Stimulated activated CD8-positive, alpha-beta memory T cell treated with anti-CD3 and anti-CD28 coated beads, Interleukin-4, amount 100 ng/mL, for 1 hour (primary cell): ENCODE measurements at places on chromosomes 1 and 21.

DNA sequence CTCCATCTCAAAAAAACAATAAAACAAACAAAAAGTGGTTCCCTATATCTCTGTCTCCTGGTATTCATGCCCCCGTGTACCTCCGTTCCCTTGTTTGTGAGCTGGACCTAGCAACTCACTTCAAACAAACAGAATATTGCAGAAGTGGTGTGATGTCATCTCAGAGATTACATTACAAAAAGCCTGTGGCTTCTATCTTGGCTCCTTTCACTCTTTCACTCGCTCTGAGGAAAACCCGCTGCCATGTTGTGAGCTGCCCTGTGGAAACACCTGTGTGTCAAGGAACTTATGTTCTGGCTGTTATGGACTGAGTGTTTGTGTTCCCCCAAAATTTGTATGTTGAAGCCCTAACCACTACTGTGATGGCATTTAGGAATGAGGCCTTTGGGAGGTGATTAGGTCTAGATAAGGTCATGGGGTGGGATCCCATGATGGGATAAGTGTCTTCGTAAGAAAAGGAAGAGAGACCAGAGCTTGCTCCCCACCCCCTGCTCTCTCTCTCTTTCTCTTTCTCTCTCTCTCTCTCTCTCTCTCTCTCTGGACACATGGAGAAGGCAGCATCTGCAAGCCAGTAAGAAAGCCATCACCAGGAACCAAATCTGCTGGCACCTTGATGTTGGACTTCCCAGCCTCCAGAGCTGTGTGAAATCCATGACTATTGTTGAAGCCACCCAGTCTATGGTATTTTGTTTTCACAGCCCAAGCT, 7.4 kb upstream of the HYI start:
- no peak for DNase-seq

DNA sequence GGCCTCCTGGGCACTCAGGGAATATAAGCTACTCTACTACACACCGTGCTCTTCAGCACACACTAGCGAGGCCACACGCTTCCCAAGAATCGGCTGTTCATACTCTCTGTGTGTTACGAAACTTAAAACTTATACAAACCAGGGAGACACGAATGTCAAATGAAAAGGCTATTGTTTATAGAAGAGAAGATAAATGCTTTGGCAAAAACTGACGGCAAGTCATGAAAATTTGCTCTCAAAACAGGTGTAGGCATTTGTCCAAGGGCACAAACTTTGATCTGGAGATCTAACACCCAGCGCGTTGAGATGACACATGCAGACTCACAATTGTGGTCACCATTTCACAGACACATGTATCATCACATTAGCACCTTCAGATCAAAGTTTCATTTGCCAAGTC, 46.1 kb downstream of the USP48 start:
- no peak for DNase-seq

DNA sequence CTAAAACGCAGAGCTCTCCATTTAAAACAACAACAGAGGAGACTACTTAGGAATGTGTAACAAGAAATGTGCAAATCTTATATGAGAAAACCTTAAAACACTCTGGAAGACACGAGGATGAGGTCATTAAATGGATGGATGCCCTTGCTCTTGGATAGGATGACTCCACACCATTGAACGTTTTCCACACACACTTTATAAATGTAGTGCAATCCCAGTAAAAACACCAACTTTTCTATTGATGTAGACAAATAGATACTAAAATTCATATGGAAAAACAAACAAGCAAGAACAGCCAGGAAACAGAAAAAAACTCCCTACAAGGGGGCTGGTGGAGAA, 18.4 kb upstream of the COL6A1 start:
- no peak for DNase-seq

GRCh38 chr1:154765970-154766369, 104.1 kb downstream of the KCNN3 start:
- DNase-seq: no peak

- no peak for DNase-seq
These were observed 1.3 kb downstream of the ZBTB7B start for GRCh38 chr1:155003766-155004351.

DNA sequence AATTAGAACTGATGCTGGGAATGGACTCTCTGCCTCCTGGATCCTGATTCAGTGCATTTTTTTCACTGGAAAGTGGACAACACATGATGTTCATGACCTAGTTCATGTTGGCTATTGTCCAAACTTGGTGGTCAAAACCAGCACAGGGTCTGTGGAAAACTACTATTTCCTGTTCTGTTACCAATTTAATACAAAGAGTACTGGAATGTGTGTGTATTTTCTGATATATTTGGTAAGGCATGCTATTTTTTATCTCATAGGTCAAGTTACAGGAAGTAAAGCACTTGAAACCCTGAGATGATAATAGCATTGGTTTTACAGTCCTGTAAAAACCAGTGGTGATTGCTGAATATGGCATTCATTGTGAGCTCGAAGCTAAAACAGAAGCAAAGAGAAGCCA, 89.9 kb downstream of the SGIP1 start:
- DNase-seq: no peak

- DNase-seq: no peak
These were observed 13.4 kb downstream of the SWT1 start for GRCh38 chr1:185170291-185170848.

- no peak for DNase-seq
These were observed 12.7 kb upstream of the DEGS1 start for GRCh38 chr1:224170343-224170742.

DNA sequence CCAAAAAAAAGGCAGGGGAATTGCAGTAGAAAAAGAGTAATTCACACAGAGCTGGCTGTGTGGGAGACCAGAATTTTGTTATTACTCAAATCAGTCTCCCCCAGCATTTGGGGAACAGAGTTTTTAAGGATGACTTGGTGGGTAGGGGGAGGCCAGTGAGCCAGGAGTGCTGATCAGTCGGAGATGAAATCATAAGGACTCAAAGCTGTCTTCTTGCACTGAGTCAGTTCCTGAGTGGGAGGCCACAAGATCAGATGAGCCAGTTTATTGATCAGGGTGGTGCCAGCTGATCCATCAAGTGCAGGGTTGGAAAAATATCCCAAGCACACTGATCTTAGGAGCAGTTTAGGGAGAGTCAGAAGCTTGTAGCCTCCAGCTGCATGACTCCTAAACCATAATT, 23.7 kb upstream of the EDARADD start:
- no peak for DNase-seq

DNA sequence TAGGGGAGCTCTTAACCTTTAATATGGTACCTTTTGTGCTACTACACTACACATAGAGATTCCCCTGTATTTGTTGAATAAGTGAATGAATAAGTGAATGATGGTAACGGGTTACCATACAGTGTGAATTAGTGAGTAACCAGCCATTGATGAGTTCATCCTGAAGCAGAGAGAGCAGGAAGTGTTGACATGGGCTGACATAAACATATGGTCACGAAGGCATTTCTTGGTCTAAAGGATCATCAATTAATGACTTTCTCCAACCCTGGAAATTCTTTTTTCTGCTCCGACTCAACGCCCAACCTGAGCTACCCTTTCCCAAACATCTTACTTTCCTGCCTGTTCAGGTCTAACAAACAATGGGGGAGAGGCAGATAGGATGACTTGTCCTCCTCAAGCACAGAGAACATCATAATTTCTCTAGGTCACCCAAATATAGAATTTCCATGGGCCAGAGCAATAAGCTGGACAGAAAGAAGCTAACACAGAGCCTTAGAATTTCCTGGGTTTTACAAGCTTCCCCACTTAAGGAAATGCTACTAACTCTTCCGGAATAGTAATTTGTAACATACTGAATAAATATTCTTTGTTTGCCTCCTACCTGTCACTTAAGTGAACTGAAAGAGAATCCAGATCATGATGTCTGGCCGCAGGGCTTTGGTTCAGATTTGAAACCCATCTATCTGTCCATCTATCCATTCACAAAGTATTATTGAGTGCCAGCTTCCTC, 114.7 kb upstream of the NGF start:
- DNase-seq: no peak

DNA sequence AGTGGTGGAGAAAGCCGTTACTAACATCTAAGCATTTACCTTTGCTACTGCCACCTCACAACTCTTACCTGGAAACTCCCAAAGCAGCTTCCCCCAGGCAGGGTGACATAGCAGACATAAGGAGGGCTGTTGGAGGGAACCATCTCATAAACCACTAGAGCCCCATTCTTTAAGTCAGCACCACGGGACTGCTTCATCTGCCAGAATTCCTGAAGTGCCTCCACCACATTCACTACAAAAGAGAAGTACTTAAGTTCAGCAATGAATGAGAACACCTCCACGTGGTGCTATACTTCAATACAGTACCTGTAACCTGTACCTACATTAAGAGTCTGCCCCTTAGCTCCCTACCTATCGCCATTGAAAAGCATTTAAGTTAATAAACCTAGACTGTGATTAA, 10.3 kb downstream of the LIX1L start:
- no peak for DNase-seq

GRCh38 chr1:7300893-7301663, 470.0 kb upstream of the VAMP3 start:
- DNase-seq: no peak

DNA sequence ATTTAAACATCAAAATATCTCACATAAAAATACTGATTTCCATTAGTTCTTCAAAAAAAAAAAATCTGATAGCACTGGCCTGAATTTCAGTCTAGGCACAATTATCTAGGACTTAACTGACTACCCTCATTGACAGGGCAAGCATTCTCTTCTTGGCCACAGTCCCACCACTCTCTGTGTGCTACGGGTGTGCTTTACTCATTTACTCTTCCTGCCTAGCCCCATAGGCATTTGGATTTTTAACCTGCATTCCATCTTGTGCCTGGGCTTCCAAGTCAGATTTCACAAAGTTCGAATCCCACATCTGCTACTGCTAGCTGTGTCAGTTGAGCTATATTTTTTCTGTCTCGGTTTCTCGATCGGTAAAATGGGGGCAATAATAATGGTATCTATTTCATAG, 38.0 kb downstream of the PTPN14 start:
- DNase-seq: no peak

GRCh38 chr1:2145946-2146835, 48.4 kb downstream of the FAAP20 start:
- no peak for DNase-seq

DNA sequence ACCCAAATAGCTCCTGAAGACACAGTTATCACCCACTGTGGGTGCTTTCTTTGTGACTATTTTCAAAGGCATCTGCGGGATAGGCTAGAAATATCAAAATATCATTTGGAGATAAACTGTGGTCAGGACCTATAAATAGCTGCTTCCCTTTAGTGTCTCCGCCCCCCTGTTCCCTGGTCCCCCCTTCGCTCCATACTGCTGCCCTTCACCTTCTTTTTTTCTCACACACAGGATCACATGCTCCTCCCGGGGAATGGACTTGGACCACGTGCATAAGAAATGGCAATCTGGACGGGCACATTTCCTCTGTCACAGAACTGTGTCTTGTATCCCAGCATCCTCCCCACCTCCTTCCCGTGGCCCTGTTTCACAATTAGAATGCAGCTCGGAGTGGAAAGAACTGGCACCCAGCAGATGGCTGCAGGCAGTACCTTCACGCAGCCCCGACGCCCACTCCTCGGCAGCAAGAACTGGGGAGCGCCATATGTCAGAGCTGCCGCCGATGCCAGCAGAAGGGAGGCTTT, 68.8 kb upstream of the SSX2IP start:
- DNase-seq: no peak

DNA sequence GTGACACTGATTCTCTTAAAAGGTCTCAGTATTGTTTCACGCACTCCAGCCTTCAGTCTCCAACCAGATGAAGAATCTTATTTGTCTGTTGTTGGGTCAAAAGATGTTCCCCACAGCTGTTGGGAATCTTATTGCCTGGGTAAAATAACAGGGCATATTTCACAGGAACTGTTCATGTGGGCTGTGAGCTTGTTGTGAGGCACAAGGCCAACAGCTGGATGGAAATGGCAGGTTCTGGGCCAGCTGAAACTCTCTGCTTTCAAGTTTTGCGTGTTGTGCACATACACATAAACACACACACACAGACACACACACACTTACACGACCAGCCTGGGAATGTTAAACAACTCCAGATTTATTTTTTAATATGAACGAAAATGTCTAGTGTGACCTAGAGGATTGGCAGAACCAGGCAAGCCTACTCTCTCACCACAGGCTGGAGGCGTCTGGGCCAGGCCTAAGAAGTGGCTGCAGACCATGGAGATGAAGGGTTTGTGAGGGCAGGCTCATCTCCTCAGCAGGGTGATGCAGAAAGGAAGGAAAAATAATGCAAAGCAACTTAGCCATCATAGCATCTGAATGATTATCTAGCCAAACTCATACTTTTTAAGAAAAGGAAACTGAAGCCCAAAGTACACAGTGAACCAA, 357.0 kb downstream of the TTLL7 start:
- DNase-seq: no peak

DNA sequence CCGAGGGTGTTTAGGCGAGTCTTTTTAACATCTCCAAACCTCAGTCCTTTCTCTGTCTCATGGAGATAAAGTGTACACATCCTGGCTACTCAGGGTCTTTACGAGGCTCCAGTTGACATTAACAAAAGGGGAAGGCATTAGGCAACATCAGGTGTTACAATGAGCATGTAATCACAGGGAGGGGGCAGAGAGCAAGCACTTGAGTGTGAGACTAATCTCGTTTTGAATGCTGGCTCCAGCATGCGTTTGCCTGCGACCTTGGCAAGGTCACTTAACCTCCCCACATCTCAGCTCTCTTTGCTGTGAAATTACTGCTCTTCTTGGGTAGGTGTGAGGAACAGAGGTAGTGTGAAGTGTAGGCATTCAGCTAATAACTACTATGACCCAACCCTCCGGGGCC, 3.1 kb downstream of the TNNT2 start:
- DNase-seq: no peak

DNA sequence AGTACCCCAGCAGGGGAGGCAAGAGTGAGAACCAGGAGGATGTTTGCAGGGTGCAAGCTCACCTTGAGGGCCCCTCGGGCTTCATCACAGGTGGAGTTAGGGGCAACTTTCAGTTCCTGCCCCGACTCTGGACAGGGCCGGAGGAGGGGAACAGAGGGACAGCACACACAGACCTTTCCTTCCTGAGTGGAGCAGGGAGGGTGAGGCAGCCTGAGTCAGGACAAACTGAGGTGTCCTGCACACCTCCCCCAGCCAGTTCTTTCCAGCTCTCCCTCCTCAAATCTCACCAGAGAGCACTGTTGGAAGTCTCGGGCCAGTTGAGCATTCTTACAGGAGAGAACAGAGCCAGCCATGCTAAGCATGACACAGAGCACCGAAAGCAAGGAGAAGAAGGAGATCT, 1.5 kb downstream of the ENTREP3 start:
- no peak for DNase-seq

- no peak for DNase-seq
These were observed 58.3 kb downstream of the MACF1 start for GRCh38 chr1:39262802-39263201.

- no peak for DNase-seq
These were observed 151.4 kb downstream of the CHRM3 start for GRCh38 chr1:239537795-239538194.
